ENCODE measurements at places on chromosomes 4 and X. TPM values are rescaled to one million over a fixed set of nuclear protein-coding genes. Genes with fewer than 3 reads are reported as not detected.

GRCh38 chrX:7117587-7117986, 29.9 kb upstream of the STS start:
- no peak for DNase-seq

DNA sequence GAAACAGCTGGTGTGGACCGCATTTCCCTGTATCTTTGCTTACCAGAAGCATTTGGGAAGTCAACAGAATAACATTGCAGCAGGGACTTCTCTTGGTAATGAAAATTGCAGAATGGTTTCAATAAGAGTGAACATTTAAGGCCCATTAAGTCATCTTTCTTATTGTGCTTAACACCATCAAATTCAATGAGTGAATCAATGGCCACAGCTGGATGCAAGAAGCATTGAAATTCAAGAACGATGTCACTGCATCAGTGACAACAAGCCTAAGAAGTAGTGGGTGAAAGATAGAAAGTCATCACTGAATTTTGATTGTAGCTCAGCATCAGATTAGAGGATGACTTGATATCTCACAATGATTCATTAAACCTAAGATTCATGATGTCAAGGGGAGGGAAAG, 93.9 kb upstream of the GPM6A start:
- DNase-seq: no peak

DNA sequence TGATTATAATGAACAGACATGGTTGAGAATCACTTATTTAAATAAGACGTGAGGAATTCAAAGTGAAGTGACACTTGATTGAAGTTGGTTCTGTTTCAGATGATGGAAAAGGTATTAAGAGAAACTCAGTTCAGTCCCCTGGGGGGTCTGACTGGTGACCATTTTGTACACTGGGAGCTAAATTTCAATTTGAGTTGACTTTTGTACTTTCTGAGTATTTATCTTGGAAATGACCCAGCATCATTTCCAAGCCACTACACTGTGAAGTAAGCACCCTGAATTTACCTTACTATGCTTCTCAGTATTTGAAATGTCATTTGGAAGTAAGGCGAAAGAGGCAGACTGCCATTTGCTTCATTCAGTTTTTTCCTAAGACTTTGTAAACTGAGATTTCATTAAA, 73.4 kb downstream of the CNOT6L start:
- DNase-seq: no peak

GRCh38 chr4:172819353-172819752, 349.3 kb upstream of the GALNT7 start:
- DNase-seq: no peak

- no peak for DNase-seq
Measured at GRCh38 chrX:123083924-123084323, 100.2 kb upstream of the GRIA3 start.

GRCh38 chr4:4633431-4633830, 91.6 kb upstream of the STX18 start:
- DNase-seq: no peak

GRCh38 chrX:79412166-79412565, 45.0 kb upstream of the ITM2A start:
- DNase-seq: no peak

Gene TCEAL5
- not detected for total RNA-seq

- DNase-seq: no peak
Measured at GRCh38 chr4:159347813-159348212, 244.9 kb downstream of the RAPGEF2 start.

Gene RXFP1
- not detected for total RNA-seq

Gene VSIG1
- 0.26 TPM for total RNA-seq

DNA sequence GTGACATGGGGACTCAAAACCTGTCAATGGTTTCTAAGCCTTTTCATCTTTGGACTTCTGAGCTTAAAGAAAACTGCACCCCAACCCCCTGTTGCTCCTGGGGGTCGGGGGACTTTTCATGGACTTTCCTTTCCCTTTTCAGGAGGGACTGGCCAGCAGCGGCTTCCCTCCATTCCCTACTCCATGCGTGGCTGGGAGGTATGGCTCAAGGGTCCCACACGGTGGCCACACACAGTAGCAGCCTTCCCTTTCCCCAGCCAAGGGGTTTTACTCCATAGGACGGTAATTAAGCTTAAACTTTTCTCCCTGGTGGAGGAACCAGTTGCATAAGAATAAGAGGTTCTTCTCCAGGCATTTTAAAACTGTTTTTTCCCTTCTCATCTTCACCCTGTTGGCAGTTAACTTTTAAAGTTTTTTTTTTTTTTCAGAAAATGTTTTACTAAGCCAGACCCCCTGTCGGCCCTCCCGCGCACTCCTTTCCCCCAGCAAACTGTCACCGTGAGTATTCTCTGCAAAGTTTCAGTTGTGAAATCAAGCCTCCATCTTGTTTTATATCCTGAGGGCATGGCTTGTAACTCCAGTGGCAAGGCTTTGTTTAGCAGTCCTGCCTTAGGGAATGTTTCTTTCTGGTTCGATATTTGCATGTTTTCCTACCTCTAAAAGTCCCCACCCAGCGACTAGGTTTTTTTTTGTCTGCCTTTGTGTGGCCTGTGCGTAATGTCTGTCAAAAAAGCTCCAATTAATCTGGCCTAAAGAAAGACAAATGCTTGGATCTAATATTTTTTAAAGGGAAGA, 325.7 kb downstream of the TLL1 start:
- no peak for DNase-seq

Gene GABRA4
- total RNA-seq: not detected

- DNase-seq: no peak
Measured at GRCh38 chr4:68591204-68591603, 15.1 kb upstream of the UGT2B17 start.

- no peak for DNase-seq
Measured at GRCh38 chr4:146105464-146105863, 70.1 kb upstream of the LSM6 start.

DNA sequence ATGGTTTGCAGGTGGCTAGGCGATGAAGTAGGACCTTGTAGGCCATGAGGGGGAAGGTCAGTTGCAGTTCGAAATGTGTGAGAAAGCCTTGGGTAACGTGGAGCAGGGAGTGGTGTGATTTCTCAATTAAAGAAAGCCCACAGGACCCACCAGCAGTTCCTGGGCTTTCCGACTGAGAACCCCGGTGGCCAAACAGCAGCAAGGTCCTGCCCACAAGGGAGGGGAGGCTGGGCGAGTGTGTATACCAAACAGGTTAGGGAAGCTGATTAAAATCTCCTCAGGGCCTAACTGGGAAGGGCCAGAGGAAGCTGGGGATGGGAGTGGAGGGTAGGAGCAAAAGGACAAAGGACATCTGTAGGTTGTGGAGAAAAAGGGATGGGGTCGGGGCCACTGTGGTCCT, 2.4 kb downstream of the ATP6AP1 start:
- no peak for DNase-seq

- no peak for DNase-seq
Measured at GRCh38 chr4:3365326-3365725, 72.5 kb downstream of the RGS12 start.
